Activated CD4-positive, CD25-positive, alpha-beta regulatory T cell treated with anti-CD3 and anti-CD28 coated beads, Interleukin-2, amount 50 U/mL, for 72 hours (primary cell): ENCODE measurements at places on chromosomes 16 and 17.

GRCh38 chr16:78004517-78004916 is 17.8 kb upstream of the CLEC3A start:
- DNase-seq = no peak

DNA sequence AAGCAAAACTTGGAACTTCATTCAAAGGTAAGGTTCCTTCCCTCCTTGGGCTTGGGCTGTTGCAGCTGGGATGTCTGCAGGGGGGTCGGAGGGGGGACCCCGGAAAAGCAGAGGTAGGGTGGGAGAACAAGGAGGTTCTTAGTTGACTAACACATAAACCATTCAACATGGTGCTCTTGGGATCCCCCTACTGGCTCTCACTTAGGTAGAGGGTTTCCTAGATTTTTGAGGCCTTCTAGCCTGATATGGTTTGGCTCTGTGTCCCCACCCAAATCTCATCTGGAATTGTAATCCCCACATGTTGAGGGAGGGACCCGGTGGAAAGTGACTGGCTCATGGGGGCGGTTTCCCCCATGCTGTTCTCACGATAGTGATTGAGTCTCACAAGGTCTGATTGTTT is 93.9 kb downstream of the RGS9 start:
- no peak for DNase-seq

GRCh38 chr16:9971907-9972306 is 210.3 kb downstream of the GRIN2A start:
- DNase-seq = no peak

GRCh38 chr16:74472540-74472939 is 51.3 kb upstream of the CLEC18B start:
- DNase-seq = no peak

- no peak for DNase-seq
Observed at GRCh38 chr17:47276868-47277267, 23.2 kb downstream of the ITGB3 start.

GRCh38 chr17:2230877-2231276 is 72.7 kb downstream of the SMG6 start:
- no peak for DNase-seq

- DNase-seq = no peak
Observed at GRCh38 chr16:15576960-15577958, 65.7 kb downstream of the MARF1 start.

- no peak for DNase-seq
Observed at GRCh38 chr16:84883301-84883700, 63.5 kb downstream of the CRISPLD2 start.

- no peak for DNase-seq
Observed at GRCh38 chr16:79008036-79008868, 592.3 kb downstream of the MAF start.

DNA sequence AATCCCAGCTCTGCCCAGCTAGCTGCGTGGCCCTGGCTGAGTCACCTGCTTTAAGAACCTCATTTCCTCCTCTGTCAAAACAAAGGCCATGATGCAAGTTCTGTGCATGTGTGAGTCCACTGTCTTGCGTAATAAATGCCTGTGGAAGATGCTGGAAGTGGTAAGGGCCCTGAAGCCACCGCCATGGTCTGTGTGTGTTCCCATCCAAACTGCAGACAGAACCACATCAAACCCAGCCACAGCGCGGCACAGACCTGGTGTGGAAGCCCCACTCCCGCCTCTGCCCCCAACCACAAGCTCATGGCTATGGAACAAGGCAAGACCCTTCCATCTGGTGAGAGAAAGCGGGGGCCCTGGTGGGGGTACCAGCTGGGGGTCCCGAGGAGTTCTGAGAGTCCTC is 26.0 kb downstream of the NECAB2 start:
- DNase-seq = no peak

GRCh38 chr17:56995766-56996165 is 17.8 kb downstream of the SCPEP1 start:
- DNase-seq = no peak
